ENCODE measurements at places on chromosomes 5 and 9. TPM values are rescaled to one million over a fixed set of nuclear protein-coding genes. Genes with fewer than 3 reads are reported as not detected.

The GRXCR2 gene
- not detected for total RNA-seq

The ADAMTSL1 gene
- total RNA-seq: 16.6 TPM

The IL9 gene
- not detected for total RNA-seq

The CDC14B gene
- total RNA-seq: 8.0 TPM

The LCN15 gene
- total RNA-seq: not detected

The FREM1 gene
- total RNA-seq: not detected

The ZBED3 gene
- total RNA-seq: 1.3 TPM

The C5orf52 gene
- not detected for total RNA-seq

The THG1L gene
- total RNA-seq: 21.7 TPM

The INSYN2B gene
- 5.6 TPM for total RNA-seq

The SLC6A18 gene
- total RNA-seq: not detected

The FLT4 gene
- 24.6 TPM for total RNA-seq

The SELENOP gene
- not detected for total RNA-seq

The SMU1 gene
- total RNA-seq: 43.9 TPM

The MCC gene
- total RNA-seq: 11.8 TPM

The SPIN1 gene
- 107 TPM for total RNA-seq

The BRINP1 gene
- total RNA-seq: not detected

The FIBCD1 gene
- 11.0 TPM for total RNA-seq

The TTC33 gene
- 14.7 TPM for total RNA-seq

The DRD1 gene
- 0.06 TPM for total RNA-seq

The LCN2 gene
- total RNA-seq: not detected

The TMEM38B gene
- 34.7 TPM for total RNA-seq

The GZMA gene
- total RNA-seq: 1.8 TPM

The PAX5 gene
- under 0.01 TPM for total RNA-seq
